Posterior cingulate gyrus (tissue), 11 donors: ENCODE measurements at places on chromosomes 1 and 21.
A peak's percentile ranks its signal among the peaks of the same experiment; 100 is the strongest.

GRCh38 chr1:160859166-160859565 lies 3.5 kb downstream of the CD244 start:
- no peak for DNase-seq

GRCh38 chr1:201530741-201531531 lies 8.0 kb upstream of the NAV1 start:
- peak; percentile 87 for DNase-seq

DNA sequence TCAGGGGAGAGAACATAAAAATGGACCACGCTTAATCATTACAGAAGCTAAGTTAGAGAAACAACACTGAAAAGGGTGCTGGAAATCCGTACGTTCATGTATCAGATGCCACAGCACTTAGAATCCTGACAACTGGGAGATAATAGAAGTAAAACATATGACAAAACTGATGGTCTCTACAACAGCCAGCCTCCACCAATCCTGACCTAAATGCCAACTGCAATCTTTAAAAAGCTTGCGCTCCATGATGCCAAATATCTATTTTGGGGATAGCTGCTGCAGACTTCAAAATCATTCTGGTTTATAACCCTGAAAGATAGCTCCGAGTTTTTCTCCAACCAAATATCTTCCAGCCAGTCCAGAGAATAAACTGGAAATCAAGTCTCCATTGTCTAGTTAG lies 178.3 kb downstream of the RERE start:
- no peak for DNase-seq

- DNase-seq: no peak
These were observed 64.8 kb upstream of the LGALS8 start for GRCh38 chr1:236458996-236459395.

- DNase-seq: no peak
These were observed 359.2 kb upstream of the DPYD start for GRCh38 chr1:98280049-98280448.

DNA sequence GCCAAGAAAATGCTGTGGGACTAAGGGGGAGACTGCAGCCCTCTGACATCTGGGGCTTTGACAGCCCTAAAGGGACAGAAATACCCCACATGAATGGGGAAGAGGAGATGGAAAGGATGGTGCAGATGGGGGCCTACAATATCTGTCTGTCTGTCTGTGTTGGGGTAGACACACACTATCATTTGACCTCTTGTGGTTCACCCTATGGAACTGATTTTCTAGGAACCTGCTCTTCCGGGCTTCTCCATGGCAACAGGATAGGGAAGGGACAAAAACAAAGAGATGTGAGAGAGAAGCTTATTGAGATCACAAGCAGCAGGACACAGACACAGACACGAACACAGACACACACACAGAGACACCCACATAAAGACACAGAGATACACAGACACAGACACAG lies 17.1 kb downstream of the KIF21B start:
- DNase-seq: no peak
